ENCODE measurements at places on chromosomes 13 and 19.

GRCh38 chr19:33685541-33685940, 63.8 kb downstream of the CHST8 start:
- DNase-seq: no peak

- no peak for DNase-seq
These were observed 2.4 kb downstream of the DHX34 start for GRCh38 chr19:47351548-47351947.

DNA sequence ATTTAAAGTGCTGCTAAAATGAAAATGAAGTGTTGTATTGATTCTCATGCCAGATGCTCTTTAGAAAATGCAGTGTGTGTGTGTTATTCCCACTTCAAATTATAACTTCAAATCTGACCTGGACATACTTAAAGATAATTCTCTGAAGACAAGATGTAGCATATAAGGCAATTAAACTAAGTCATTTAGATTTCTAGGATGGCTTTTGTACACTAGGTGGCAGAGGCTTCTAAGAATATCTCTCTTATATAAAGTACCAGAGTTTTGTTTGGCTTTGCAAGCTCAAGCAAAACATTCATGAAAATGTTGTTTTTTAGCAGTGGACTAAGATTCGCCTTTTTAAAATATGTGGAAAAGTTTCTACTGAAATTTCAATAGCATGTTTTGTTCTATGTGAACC, 407.2 kb downstream of the GPC5 start:
- no peak for DNase-seq

- DNase-seq: no peak
These were observed 718.5 kb downstream of the SLITRK6 start for GRCh38 chr13:85080691-85081090.

DNA sequence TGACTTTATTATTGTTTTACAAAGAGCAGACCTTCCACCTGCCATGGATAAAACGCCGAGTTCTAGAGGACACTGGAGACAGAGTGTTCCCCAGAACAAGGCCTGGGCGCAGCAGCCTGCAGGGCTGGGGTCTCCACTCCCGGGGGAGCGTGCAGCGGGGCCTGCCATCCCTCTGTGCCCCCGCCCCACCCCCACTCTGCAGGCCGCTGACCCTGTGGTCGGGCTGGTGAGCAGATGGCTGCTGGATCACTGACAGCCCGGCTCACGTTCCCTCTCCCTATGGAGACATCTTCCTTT, 8.6 kb upstream of the PTBP1 start:
- no peak for DNase-seq

DNA sequence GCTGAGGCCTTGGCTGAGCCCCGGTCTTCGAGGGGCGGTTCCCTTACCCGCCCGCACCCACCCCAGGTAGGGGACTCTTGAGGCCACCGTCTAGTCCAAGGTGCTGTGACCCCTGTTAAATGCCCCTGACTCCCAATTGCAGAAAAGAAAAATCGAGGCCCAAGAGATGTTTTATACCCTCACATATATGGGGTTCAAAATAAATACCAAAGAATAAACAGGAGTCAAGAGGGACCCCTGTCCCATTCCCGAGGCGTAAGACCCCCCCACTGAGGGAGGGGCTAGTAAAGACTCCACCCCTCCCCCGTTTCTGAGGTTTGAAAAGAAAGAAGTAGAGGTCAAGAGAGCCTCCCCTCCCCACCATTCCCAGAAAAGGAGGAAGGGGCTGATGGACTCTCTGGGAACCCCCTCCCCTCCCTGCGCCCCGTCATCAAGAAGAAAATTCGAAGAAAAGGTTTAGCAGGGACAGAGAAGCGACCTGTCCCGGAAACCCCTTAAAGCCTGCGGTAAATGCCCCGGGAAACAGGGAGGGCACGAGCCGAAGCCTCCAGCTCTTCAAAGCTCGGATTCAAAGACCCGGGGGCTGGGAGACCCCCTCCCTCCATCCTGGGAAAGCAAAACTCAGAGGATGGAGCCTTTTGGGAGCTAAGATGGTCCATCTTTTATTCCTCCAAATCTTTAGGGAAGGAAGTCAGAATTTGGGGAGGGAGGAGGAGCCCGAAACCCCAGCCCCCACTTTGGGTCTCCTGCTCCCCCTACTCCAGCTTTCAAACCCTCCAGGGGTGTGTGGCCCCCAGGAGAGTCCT, 755 bp upstream of the RAB3A start:
- DNase-seq: no peak

DNA sequence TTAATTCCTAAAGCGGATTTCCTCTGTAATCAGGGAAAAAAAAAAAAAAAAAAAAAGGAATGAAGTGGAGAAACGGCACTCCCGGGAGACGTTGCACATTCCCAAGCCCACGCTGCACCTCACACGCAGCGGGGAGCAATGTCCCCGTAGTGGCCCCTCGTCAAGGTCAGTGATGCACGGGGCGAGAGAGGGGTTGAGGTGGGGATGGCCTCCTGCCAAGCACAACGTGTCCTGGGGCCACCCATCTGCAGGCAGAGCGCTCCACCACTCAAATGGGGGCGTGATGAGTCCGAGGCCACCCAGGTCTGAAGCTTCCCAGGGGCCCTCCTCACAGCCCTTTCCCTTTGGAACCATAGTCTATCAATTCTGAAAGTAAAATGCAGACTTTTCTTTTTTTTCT, 15.1 kb downstream of the PLK5 start:
- no peak for DNase-seq

- no peak for DNase-seq
These were observed 3.5 kb downstream of the PEG3 start for GRCh38 chr19:56837004-56837403.

- DNase-seq: no peak
These were observed 74.2 kb downstream of the TRPM4 start for GRCh38 chr19:49231804-49232203.

- DNase-seq: no peak
These were observed 113.3 kb upstream of the SPRY2 start for GRCh38 chr13:80454245-80454644.

- DNase-seq: no peak
These were observed 43.8 kb upstream of the GRTP1 start for GRCh38 chr13:113407531-113408393.

DNA sequence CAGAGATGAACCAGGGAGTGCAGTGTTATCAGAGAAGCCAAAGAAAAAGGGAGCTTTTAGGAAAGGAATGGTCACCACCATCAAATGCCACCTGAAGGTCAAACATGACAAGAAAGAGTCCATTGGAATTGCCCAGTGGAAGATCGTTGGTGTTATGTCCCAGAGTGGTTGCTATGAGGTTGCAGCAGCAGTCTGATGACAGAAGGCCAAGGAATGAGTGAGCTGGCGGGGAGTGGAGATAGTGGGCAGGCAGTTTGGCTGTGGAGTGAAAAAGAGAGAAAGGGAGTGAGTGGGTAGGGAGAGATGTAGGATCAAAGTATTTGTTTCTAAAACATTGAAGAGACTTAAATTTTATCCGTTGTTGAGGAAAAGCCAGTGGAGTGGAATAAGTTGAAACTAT, 117.4 kb upstream of the WASF3 start:
- DNase-seq: no peak

GRCh38 chr19:33280351-33280921, 21.9 kb downstream of the CEBPA start:
- no peak for DNase-seq

DNA sequence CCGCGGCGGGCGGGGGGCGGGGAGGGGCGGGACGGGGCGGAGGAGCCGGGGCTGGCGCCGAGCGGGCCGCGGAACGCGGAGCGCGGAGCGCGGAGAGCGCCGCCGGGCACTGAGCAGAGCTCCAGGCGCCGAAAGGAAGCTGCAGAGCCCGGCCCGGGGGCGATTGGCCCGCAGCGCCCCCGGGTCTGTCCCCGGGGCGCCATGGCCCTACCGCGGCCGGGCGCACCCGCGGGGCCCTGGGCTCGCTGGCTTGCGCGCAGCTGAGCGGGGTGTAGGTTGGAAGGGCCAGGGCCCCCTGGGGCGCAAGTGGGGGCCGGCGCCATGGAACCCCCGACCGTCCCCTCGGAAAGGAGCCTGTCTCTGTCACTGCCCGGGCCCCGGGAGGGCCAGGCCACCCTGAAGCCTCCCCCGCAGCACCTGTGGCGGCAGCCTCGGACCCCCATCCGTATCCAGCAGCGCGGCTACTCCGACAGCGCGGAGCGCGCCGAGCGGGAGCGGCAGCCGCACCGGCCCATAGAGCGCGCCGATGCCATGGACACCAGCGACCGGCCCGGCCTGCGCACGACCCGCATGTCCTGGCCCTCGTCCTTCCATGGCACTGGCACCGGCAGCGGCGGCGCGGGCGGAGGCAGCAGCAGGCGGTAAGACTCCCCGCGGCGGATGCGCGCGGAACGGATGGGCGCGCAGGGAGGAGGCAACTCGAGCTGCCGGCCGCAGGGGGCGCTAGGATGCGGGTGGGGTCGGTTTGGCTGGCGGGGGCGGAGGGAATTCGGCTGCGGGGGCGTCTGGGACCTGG, at the start of gene PDE4A:
PDE4A (plus strand) TSS at position 95 of the 796 bp plus-strand sequence; CDS start at position 322, 227 bp downstream.
- no peak for DNase-seq

DNA sequence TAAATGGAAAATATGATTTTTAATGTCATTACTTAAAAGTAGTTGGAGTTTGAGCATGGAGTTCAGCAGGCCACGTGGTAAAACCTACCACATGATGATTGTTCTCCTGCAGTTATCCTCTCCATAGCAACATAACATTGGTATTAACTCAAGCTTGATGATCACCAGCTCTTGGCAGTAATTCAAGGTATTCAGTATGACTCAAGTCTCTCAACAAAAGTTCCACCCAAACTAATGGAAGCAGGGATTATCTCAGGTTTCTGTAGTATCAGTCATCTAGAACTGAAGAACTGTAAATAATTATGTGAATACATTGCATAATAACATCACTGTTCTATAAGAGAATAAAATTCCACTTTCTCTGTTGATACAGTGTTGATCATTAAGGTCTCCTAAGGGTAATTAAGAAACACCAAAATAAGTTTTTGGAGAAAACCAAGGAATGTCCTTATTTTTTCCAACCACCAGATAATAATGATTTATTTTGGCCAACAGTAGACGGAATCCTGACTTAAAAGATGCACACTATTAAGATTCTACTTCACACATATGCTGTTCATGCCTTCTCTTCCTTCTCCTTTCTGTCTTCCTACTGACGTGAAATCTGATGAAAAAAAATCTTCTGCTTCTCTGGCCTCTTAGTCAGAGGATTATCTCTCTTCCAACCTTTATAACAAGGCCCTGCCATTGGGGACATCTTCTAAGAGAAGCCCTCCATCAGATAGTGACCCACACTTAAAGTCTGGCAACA, 1092.3 kb downstream of the EFNB2 start:
- DNase-seq: no peak

- no peak for DNase-seq
These were observed 82.3 kb downstream of the GPR12 start for GRCh38 chr13:26678330-26678729.

DNA sequence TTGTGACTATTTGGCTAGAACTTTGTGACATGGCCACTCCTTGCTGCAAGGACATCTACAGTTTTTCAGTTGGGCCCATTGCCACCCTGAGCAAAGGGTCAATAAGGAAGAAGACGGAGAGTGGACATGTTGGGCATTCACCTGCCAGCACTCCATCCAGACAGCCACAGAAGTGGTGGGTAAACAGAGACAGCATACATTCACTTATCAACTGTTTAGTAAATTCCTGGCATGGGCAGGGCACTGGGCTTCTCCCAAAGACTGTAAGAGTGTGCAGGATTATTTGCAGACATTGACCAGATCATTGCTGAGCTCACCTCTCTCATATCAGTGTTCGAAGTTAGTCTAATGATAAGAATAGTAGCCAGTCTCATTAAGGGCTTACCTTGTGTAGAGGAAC, 29.2 kb downstream of the SIPA1L3 start:
- DNase-seq: no peak

DNA sequence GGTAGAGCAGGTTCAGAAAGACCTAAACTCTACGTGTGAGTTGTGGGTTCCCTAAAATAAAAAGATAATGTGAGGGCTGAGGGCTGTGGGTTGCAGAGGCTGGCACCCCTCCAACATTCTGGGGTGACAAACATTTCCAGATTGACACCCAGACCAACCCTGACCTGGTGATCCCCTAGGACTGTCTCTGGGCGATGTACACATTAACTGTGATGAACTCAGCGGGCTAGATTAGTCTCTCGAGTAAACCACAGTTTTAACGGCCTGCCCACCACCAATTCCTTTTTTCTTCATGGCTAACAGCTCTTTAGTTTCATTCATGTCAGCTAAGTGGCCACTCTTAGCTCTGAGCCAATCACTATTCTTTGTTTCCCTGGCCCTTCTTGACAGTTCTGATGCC, 24.8 kb downstream of the SIAH3 start:
- no peak for DNase-seq

- no peak for DNase-seq
These were observed 6.2 kb upstream of the EVI5L start for GRCh38 chr19:7823686-7824301.

DNA sequence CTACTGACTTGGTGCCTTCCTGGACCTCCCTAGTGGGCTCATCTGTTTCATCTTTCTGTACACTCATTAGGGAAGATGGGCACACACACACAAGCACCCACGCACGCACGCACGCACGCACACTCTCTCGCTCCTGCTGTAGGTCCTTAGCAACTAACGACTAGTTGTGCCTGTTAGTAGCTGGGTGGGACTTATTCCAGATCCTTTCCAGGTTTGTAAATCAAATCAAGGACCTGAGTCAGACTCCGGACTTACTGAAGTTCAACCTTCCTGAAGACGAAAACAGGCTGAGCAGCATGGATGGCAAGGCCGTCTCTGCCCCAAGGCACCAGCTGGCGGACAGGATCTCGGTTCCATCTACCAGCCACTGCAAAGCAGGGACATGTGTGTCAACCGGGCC, 76.2 kb downstream of the SLC15A1 start:
- DNase-seq: no peak

DNA sequence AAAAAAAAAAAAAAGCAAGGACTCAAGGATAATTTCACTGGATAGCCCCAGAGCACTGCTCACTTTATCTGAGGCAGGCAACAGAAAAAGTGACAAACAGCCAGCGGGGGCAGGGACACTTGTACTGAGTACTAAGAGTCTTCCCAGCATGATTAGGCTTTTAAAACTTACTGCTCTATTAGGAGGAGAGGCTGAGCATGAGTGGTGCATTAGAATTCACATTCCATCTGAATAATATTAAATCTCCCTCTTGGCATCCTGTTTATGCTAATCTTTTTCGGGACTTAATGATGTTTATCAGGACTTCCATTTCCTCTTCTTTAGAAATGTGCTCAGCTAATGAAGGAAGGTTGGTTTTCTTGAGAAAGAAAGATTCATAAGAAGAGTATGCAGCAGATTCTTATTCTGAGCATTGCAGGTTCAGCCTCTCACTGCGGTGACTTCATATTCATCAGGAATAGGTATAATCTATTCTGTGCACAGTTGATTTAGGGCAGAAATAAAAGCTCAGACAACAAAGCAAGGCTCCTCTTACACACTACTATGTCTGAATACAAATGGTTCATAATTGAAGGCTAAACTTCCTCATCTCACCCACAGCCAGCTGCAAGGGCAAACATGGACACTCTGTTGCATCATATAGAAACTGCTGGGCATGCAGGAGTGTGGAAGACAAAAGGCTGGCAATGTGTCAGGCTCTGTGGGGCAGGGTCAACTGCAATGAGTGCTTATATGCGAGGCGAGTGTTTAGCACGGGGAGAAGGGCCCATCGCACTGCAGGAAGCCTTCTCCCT, 107.0 kb downstream of the KL start:
- DNase-seq: no peak

DNA sequence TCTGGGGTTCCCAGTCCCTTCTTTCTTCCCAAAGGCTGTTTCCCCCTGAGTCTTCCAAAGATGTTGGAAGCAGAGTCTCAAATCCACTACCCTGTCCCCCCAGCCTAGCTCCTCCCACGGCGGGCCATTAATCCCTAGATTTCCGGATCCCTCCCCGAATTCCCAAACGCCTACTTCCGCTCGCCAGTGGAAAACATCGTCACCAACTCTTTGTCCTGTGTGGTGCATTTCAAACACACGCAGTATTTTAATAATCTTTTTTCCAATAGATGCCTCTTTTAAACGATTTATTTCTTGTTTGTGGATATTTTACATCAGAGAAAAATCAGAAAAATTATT, 610 bp downstream of the ZNF791 start:
- peak; percentile 60 for DNase-seq

All from liver (tissue), 10 donors.